ENCODE measurements at places on chromosomes 3 and 15. TPM values are rescaled to one million over a fixed set of nuclear protein-coding genes. Genes with fewer than 3 reads are reported as not detected.

The ZPLD1 gene
- total RNA-seq = not detected

- no peak overlapping the region for H3K4me3 ChIP-seq
- DNase-seq = peak; percentile 80
- no peaks in the 10 kb centered on the region for H3K36me3 ChIP-seq
- H3K4me1 ChIP-seq = peaks cover 32% of the 10 kb centered on the region
- H3K27ac ChIP-seq = peak overlapping the region; percentile 85
Observed at GRCh38 chr3:9897408-9898372, 5.0 kb upstream of the IL17RE start.

DNA sequence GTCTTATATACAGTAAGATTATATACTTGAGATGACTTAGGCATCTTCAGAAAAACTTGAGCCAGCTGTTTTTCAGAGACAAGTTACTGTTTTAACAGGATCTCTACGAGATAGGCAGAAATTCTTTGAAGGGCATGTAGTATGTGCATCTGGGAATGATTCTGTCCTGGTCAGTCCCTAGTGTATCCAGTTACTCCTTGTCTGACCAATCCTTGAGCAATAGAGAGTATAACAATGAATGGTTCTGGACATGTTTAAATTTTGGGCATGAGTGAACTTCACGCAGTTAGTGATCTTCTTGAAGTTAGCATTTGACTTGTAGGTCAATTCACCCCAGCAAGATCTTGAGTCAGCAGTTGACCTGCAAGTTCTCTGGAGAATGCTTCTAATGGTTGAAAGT, 24.7 kb upstream of the HHLA2 start:
- DNase-seq = no peak
- H3K27me3 ChIP-seq = no peaks in the 10 kb centered on the region
- H3K36me3 ChIP-seq = no peaks in the 10 kb centered on the region
- H3K4me1 ChIP-seq = no peaks in the 10 kb centered on the region
- H3K4me3 ChIP-seq = no peak overlapping the region

- peaks cover 10% of the 10 kb centered on the region for H3K4me1 ChIP-seq
- DNase-seq = no peak
- H3K4me3 ChIP-seq = no peak overlapping the region
Observed at GRCh38 chr3:32500231-32500630, 2.4 kb downstream of the CMTM6 start.

The PP2D1 gene
- not detected for total RNA-seq

The CAPN3 gene
- total RNA-seq = 2.7 TPM

- DNase-seq = no peak
- H3K36me3 ChIP-seq = peaks cover 6% of the 10 kb centered on the region
- H3K4me3 ChIP-seq = no peak overlapping the region
- no peak overlapping the region for H3K27ac ChIP-seq
- no peaks in the 10 kb centered on the region for H3K27me3 ChIP-seq
- H3K4me1 ChIP-seq = peaks cover 15% of the 10 kb centered on the region
Observed at GRCh38 chr15:74458473-74458872, 2.5 kb downstream of the UBL7 start.

GRCh38 chr3:183306798-183307671, 54.0 kb downstream of the B3GNT5 start:
- H3K4me3 ChIP-seq = no peak overlapping the region
- no peaks in the 10 kb centered on the region for H3K36me3 ChIP-seq
- peak overlapping the region; percentile 26 for H3K27ac ChIP-seq
- H3K27me3 ChIP-seq = no peaks in the 10 kb centered on the region

GRCh38 chr3:194514626-194515025, 27.8 kb upstream of the ATP13A3 start:
- no peaks in the 10 kb centered on the region for H3K27me3 ChIP-seq
- no peak overlapping the region for H3K27ac ChIP-seq
- no peaks in the 10 kb centered on the region for H3K4me1 ChIP-seq
- H3K4me3 ChIP-seq = no peak overlapping the region

The RASSF1 gene
- total RNA-seq = 23.0 TPM

GRCh38 chr3:141255846-141256261, 24.2 kb downstream of the PXYLP1 start:
- no peak overlapping the region for H3K27ac ChIP-seq
- no peaks in the 10 kb centered on the region for H3K27me3 ChIP-seq
- no peaks in the 10 kb centered on the region for H3K36me3 ChIP-seq
- no peaks in the 10 kb centered on the region for H3K4me1 ChIP-seq
- H3K4me3 ChIP-seq = no peak overlapping the region

DNA sequence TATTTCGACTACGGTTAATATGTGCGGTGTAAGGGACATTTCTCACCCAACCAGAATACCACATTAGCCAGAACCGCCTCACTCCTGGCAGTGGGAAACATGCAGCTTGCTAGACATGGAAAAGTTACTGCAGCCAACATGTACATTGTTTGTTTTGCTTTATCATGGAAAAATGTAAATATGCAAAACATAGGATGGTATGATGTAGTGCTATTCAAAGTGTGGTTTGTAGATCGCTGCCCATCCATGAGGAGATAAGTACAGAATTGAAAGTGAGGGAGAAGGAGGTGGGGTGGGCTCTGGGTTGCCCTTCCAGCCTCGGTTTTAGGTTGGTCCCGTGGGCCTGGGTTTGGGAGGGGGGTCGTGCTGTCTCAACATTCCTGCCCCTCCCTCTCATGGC, 42.5 kb upstream of the SPESP1 start:
- DNase-seq = no peak
- no peak overlapping the region for H3K27ac ChIP-seq
- H3K36me3 ChIP-seq = no peaks in the 10 kb centered on the region
- no peaks in the 10 kb centered on the region for H3K27me3 ChIP-seq
- no peak overlapping the region for H3K4me3 ChIP-seq
- H3K4me1 ChIP-seq = no peaks in the 10 kb centered on the region

The NEIL1 gene
- total RNA-seq = 9.1 TPM

DNA sequence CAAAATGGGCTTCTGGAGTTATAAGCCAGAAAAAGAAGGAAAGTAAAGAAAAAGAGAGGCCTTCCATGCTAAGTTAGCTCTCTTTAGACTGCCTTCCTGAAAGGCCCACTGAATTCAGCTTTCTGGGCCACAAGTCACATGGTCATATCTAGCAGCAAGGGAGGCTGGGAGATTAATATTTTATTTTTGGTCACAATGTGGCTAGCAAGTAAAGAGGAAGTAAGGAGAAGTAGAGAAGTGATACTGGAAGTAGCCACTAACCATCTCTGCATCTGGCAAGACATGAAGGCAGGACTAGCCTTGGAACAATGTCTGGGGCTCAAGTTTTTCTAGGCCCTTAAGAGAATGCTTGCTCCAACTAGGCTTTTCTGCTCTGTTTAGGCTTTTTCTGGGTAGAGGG, 81.8 kb upstream of the UBE2E1 start:
- H3K27ac ChIP-seq = no peak overlapping the region
- no peaks in the 10 kb centered on the region for H3K36me3 ChIP-seq
- H3K4me1 ChIP-seq = no peaks in the 10 kb centered on the region
- DNase-seq = no peak
- no peaks in the 10 kb centered on the region for H3K27me3 ChIP-seq

All from pancreas (tissue), 10 donors.